Glomerular endothelial cell (primary cell): ENCODE measurements at places on chromosomes 2 and 18. TPM values are rescaled to one million over a fixed set of nuclear protein-coding genes. Genes with fewer than 3 reads are reported as not detected.

Gene NEURL3
- total RNA-seq: 0.68 and 7.0 TPM in 2 replicates

GRCh38 chr2:68121873-68122679 is 35.6 kb upstream of the PNO1 start:
- DNase-seq: peak; percentile 63

DNA sequence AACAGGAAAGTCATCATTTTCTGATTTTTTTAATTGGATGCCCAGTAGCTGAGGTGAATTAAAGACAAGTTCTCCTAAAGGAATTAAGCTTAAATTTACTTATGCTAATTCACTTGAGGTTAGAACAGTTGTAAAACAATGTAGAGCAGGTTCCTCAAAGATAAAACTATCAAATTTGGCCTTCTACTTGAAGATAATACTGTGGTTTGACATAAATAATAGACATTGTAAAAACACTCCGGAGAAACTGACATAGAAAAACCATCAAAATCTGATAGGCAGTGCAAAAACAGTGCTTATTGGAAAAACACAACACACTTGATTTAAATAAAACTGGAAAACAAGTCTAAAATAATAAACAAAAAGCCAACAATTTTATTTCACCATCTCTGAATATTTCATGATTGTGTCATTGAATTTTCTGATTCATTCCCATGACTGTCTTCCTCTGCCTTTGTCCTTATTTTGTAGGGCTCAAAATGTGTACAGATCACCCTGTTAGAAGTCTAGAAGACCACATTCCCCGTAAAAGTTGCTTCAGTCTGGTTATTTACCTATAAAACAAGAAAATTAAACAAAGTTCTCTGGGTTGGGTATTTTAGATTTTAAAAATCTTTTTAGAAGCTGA is 28.3 kb upstream of the SLC40A1 start:
- no peak for DNase-seq

- DNase-seq: no peak
Measured at GRCh38 chr18:30245766-30246455, 796.6 kb downstream of the DSC3 start.

Gene TUBA3E
- total RNA-seq: not detected in 2 replicates

DNA sequence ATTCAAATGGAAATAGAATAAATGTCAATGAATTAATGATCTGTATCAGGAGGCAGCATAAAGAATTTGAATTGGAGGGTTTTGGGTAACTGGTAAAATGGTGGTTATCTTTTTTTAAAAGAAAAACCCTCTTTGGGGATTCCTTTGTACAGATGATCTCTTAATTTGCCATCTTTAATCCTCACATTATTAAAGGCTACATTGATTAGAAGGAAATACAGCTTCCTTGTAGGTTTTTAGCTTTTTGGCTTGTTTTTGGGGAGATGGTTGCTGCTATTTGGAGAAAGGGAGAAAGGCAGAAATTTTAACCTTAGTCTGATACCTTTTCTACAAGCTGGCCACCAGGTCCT is 600 bp upstream of the MAPRE2 start:
- DNase-seq: no peak

- no peak for DNase-seq
Measured at GRCh38 chr2:237546040-237546875, 20.1 kb upstream of the PRLH start.

- no peak for DNase-seq
Measured at GRCh38 chr2:37652199-37652640, 19.2 kb downstream of the CDC42EP3 start.
